G401 (cell line): ENCODE measurements at places on chromosomes 2 and 18. TPM values are rescaled to one million over a fixed set of nuclear protein-coding genes. Genes with fewer than 3 reads are reported as not detected.

VIT gene
- total RNA-seq: not detected in 2 replicates

RAX gene
- total RNA-seq: not detected in 2 replicates

- DNase-seq: no peak
Measured at GRCh38 chr18:2856547-2857170, 9.9 kb downstream of the EMILIN2 start.

DNA sequence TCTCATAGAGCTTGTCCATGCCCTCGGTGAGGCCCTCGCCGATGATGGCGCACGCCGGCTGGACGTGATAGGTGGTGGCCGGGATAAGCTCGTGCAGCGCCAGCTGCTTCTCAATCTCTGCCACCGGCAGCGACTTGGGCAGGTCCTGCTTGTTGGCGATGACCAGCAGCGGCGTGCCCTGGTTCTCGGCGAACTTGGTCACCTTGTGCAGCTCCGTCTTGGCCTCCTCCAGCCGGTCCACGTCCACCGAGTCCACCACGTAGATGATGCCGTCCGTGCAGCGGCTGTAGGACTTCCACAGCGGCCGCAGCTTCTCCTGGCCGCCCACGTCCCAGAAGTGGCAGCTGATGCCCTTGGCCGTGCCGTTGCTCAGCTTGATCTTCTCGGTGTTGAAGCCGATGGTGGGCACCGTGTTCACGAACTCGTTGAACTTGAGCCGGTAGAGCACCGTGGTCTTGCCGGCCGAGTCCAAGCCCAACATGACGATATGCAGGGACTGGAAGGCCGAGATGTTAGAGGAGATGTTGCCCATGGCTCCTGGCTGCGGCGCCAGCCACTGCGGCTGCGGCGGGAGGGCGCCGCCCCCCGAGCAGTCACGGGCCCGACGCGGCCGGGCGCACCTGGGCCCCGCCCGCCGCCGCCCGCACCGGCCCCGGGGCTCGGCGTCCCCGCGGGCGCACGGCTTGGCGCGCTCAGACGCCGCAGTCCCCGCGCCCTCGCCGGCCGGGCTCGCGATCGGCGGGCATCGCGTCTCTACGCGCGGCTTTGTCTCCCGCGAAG, 636 bp downstream of the ARL4C start:
- DNase-seq: peak; percentile 53

- no peak for DNase-seq
Measured at GRCh38 chr2:75801234-75801982, 90.7 kb upstream of the GCFC2 start.

DNA sequence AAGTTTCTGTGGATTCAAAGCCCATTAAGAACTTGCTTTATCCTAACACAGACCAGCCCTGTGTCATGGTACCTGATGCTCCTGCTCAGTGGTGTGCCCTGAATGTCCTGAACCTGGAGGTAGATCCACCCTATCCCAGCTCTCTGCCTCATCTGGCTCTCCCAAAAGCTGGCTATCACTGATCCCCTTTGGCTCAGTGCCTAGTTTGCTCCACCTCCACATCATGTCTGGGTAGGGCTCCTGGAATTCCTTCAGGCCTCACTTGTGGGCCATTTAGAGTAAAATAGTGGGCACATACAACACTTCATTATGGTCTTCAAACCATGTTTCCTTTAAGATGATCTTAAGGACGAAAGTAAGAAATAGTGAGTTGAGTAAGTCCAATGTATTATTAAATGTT, 4.8 kb upstream of the ABCB11 start:
- no peak for DNase-seq

DNA sequence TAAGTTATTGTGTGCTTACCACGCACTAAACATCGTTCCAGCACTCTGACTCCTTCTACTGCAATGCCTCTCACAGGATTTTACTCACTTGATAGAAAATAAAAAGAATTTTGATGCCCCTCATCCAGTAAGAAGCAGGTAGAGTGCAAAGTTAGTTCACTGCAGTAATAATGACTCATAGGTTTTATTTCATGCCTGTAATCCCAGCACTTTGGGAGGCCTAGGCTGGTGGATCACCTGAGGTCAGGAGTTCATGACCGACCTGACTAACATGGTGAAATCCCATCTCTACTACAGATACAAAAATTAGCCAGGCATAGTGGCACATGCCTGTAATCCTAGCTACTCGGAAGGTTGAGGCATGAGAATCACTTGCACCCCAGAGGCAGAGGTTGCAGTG, 190.6 kb downstream of the RAD51AP2 start:
- DNase-seq: peak; percentile 37

HOXD13 gene
- 0.43 TPM in 1 of 2 replicates, not detected in the other for total RNA-seq

GTF2A1L gene
- total RNA-seq: not detected in 2 replicates

DNA sequence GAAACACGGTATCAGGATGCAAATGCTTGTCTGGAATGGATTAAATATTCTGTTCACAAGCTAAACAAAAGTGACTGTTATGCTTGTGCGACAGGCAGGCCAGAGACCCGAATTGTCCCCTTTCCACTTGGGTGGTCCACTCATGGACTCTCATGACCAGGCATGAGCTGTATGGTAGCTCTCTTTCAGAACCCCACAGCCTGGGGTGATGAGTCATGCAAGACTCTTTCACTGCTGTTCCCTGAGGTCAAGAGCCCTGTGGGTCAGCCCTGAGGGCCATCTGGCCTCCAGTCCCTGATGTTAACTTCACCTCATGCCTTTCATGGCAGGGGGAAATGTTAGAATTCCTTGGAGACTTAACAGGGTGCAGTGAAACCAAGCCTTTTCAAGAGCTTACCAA, 13.7 kb upstream of the SAP130 start:
- DNase-seq: no peak

DNA sequence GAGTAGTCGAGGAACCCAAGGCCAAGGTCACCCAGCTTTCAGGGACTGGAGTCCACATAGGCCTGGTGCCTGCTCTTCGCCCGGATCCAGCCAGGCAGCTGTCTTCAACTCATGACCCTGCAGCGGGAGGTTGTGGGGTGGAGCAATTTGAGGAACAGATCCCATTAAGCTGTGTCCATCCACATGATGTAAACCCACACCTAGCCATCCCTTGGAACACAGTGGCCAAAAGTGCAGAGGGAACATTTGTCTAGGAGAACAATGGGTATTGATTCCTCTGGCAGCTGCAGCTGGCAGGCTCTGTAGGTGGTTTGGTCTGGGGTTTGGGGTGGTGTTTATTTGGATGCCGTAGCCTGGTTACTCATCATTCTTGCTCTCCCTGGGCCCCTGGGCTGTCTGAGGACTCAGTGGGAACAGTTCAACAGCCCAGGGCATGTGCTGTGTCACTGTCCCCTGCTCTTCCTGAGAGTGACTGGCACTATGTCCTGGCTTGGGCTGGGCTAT, 99.4 kb downstream of the TFCP2L1 start:
- DNase-seq: no peak

ATL2 gene
- 119 and 148 TPM in 2 replicates for total RNA-seq

DNA sequence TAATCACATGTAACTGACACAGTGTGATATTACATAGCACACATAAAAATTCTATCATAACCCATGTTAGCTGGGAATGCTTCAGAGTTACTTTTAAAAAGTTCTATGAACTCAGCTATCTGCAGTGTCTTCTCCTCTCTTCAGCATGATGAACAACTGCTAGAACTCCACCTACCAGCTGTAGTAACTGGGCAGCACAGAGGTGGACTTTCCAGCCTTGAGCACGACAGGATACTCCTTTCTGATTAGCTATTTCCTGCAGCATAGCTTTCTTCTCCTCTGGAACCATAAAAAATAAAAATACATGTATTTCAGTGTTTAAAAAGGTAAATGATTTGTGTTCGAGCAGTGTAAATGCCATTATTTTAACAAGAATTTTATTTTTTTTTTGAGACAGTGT, 59.5 kb upstream of the AMMECR1L start:
- no peak for DNase-seq

GRCh38 chr2:239399433-239399920, 1.3 kb downstream of the HDAC4 start:
- peak; percentile 53 for DNase-seq

FBXO41 gene
- total RNA-seq: 3.6 and 11.1 TPM in 2 replicates

GRCh38 chr2:15819562-15820256, 120.6 kb upstream of the MYCN start:
- no peak for DNase-seq

DNA sequence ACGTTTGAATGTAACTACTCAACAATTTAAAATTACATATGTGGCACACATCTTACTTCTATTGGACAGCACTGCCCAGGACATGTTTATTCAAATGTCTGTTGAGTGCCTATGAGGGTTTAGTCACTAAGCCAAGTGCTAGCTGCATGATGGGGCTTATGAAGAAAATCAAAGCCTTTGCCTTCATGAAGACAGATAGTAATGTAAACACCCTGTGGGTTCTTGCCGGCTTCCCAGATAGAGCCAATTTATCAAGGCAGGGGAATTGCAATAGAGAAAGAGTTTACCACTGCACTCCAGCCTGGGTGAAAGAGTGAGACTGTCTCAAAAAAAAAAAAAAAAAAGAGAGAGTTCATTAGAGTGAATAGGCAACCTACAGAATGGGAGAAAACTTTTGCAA, 43.7 kb upstream of the NEB start:
- DNase-seq: no peak

CACNB4 gene
- 0.12 and 4.4 TPM in 2 replicates for total RNA-seq

- DNase-seq: no peak
Measured at GRCh38 chr2:165582409-165582808, 112.9 kb downstream of the CSRNP3 start.

DNA sequence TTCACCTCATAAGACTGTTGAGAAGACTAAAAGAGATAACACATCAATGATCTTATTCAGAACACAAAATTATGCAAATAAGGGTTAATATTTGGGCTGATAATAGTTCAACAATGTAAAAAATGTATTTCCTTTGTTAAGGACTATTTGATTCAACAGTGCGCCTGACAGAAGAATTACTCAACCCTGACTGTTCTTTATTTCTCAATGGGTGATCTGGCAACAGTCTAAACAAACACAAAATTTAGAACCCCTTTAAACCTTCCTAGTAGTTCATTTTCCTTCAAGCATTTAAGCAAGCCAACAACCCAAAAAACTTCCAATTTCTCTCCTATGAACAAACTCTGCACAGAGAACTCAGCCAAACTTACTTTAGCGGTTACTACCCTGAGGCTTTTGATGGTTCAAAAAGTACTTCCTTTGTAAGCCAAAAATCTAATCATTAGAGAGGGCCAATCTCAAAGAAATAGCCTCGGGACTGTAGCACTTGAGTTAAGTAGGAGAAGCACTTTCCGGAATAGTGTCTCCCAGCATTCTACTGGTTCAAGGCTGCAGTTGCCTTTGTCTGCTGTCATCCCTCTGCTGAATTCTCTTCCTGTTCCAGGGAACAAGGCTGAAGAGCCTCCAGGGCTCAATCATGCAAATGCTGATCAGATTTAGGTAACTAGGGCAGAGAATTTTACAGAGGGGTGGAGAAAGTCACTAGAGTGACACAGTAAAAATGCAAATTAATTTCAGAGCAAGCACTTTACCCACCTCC, 40.9 kb upstream of the MAPK4 start:
- DNase-seq: no peak

- DNase-seq: no peak
Measured at GRCh38 chr18:56775701-56776100, 124.5 kb downstream of the WDR7 start.

GRCh38 chr2:158486970-158487325, 30.2 kb downstream of the PKP4 start:
- no peak for DNase-seq
